ENCODE measurements at places on chromosomes 5 and 9.
A peak's percentile ranks its signal among the peaks of the same experiment; 100 is the strongest.

- no peak for DNase-seq
Observed at GRCh38 chr5:156295431-156295830, 31.5 kb upstream of the SGCD start.

DNA sequence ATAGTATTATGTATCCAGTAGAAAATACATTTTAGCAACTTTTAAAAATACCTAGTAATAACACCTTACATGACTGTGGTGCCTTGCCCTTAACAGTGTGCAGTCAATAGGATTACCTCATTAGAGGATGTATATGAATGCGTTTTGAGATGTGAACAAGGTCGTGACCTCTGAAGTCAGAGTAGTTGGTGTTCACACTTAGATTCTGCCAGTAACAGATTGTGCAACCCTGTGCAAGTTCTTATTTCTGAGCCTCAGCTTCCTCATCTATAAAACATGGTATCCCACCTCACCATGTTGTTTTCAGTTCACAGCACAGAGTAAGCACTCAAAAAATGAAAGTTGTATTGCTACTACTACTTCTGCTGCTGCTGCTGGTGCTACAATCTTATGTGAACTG is 347.3 kb downstream of the KDM4C start:
- no peak for DNase-seq

DNA sequence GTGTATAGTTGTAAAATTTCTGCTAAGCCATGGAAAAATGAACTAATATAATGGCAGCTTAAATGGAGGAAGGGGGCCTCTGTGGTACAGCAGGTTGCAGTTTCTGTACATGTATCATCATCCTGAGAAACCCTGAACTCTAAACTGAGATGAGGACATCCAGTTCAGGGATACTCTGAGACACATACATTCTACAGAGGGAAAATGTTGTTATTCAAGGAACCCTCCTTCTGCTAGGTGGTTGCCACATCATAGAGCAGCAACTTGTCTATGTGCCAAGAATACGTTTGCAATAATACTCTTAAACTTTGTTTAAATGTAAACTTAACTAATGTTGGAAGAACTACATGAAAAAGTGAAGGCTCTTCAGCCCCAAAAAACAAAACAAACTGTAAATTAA is 1310.8 kb upstream of the WWC1 start:
- DNase-seq, result no peak

- DNase-seq, result no peak
Observed at GRCh38 chr9:21729648-21730047, 72.8 kb upstream of the MTAP start.

- peak; percentile 97 for DNase-seq
Observed at GRCh38 chr5:63963080-63963735, 963 bp upstream of the HTR1A start.

- DNase-seq, result no peak
Observed at GRCh38 chr5:126664586-126664985, 63.8 kb downstream of the PHAX start.

DNA sequence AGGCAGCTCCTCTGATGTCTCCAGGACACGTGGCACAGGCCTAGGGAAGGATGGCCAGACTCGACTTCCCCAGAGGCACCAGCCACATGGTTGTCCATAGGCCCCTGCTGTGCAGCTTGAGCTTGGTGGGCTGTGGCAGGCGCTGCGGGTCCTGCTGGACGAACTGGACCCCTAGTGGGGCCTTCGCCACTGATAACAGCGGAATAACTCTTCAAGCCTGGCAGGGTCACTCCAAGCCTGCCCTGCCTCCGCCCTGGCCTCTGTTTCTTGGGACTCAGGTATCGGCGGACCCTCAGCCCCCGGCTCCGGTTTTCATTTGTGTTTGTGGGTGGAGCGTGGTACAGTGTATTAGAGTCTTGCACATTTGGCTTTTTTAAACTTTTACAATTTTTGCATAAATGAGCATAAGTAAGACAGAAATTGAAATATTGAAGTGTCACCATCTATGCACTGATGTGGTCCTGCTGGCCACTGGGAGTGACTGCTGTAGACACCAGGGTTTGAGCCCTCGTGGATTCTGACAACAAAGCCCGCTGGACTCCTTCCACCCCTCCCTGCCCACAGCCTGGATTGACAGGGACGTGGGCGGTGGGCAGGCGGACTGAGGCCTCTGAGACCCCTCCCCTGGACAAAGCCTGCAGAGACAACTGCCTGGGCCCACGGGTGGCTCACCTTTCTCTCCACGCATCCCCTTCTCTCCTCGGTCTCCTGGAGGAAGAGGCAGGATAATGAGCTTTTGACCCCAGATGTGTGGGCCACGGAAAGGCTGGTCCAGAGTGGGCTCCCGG is 3.8 kb downstream of the FCN1 start:
- no peak for DNase-seq

DNA sequence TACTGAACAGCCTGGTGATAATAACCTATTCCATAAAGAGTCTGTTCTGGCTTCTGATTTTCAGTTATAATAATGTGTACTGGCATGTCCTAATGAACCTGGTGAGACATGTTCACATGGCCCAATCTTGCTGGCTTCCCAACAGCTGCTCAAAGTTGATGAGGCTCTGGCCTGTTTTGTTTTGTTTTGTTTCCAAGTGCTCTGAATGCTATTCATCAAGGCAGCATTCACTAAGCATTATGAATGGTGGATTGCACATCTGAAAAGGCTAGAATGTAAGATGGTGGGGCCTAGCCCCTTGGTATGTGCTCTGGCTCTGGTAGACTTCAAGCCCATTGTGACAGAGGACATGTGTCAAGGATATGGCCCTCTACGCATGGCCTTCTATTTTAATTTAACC is 388.5 kb downstream of the PSAT1 start:
- no peak for DNase-seq

GRCh38 chr9:30688801-30689200 is 1695.6 kb upstream of the ACO1 start:
- DNase-seq, result no peak

DNA sequence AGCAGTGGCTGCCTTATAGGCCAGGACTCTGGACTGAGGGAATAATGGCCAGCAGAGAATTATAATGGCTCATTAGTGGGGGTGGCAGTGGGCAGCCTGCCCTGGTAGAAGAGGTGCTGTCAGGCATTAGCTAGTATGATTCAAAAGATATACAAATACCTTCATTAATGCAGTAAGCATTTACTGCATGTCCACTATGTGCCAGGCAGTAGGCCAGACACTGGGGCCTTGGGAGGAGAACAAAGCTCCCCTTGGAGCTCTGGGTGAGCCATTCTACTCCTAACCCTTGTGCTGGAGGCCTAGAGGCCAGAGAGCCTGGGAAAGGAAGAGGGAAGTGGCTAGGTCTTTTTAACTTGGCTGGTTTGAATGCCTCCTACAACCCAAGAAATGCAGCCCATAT is 2.0 kb upstream of the GARNL3 start:
- DNase-seq, result no peak

DNA sequence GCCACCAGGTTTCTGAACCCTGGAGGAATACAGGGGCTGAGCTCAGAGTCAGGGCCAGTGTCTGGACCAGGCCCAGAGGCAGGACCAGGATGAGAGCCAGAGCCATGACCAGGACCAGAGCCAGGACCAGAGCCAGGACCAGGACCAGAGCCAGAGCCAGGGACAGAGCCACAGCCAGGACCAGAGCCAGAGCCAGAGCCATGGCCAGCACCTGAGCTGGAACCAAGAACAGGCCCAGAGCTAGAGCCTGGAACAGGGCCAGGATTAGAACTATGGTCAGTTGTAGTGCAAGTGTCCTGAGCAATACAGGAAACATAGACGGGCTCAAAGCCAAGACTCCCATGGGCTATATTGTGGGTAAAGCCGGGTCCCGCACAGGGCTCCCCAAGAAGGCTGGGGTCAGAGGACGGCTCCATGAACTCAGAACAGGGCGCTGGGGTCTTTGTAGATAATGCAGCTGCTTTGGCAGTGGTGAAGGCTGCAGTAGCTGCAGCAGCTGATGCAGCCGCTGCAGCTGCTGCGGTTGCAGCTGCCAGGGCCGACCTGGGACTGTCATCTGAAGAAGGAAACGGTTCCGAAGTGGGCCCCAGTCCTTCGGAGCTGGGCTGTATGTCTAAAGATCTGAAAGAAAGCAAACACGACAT is 559 bp downstream of the SPAG8 start:
- no peak for DNase-seq

GRCh38 chr9:78351816-78352215 is 54.9 kb downstream of the PSAT1 start:
- no peak for DNase-seq

- no peak for DNase-seq
Observed at GRCh38 chr5:125536582-125536981, 790.1 kb upstream of the ZNF608 start.

DNA sequence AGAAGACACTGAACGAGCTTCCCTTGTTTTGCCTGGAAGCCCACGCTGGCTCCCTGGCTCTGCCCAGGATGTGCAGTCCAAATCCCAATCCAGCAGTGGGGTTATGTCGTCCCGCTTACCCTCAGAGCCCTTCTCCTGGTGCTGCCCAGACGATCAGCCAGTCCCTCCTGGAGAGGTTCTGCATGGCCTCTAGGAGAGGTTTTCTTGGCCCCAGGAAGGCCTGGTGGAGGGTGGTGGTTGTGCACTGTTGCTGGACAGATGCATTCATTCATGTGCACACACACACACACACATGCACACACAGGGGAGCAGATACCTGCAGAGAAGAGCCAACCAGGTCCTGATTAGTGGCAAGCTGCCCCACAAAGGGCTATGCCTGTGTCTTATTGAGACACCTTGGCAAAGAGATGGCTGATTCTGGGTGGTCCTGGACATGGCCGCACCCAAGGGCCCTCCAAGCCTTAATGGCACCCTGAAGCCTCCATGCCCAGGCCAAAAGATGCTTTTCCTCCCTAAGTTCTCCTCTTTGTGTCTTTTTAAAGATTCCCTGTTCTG is 10.5 kb upstream of the OLFM1 start:
- no peak for DNase-seq

GRCh38 chr5:173833196-173833985 is 54.8 kb upstream of the CPEB4 start:
- DNase-seq, result no peak

GRCh38 chr9:38004809-38005560 is 64.0 kb downstream of the SHB start:
- DNase-seq, result no peak

DNA sequence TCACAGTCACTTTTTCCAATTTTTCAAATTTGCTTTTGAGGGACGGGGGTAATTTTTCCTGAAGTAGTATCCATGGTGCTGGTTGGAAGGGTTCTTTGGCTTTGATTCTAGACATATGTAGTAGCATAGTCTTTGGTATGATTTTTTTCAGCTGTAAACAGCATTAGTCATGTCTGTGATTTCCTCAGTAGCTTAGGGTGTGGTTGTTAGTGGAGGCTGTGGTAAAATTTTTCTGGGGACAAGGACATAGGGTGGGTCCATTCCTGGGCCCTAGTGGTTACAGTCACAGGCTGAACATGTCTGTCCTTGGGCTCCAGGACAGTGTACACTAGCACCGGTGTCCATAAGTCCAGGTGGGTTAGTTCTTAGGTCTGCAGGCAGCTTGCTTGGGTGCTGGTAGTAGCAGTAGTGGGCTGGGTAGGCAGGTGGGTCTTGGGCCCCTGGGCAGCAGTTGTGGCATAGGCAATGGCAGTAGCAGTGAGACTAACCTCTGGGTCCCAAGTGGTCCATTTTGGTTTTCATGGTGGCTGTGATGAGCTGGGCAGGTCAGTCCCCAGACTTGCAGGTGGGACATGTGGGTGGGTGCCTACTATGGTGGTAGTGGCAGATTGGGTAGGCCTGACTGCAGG is 100.0 kb upstream of the CXCL14 start:
- DNase-seq, result no peak

GRCh38 chr9:5186416-5187169 is 1.2 kb upstream of the INSL6 start:
- DNase-seq, result peak; percentile 83
